ENCODE measurements at places on chromosomes 5 and 9.
A peak's percentile ranks its signal among the peaks of the same experiment; 100 is the strongest.

DNA sequence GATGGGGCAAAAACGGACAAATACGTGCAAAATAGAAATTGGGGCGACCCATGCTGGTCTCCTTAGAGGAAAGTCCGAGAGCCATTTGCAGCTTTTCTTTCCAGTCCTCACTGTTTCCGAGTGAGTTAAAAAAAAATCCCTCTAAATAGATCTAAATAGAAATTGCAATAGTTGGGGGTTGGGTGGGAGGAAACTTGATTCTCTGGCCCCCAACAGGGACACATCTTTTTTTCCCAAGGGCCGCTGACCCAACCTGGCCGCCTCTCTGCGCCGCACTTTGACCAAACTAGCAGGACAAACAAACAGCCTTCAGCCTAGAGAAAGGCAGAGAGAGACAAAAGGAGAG lies 2.8 kb upstream of the NKX2-5 start:
- no peak for DNase-seq

GRCh38 chr5:145829708-145830361 lies 5.3 kb downstream of the PRELID2 start:
- DNase-seq, result peak; percentile 5

DNA sequence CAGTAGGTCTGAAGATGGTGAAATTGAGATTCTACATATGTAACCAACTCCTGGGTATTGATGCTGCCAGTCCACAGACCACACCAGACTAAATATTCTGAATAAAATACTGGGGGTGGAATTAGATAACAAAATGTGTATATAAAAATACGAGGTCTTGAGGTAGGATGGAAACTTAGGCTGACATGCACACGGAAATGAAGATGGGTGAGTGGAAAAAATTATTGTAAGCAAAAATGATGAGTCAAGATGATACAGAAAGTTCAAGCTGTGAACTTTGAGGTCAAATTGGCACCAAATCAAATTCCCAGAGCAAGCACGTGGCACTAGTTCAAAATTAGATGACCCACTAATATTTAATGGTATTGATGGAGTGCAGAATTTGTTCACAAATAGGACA lies 713.4 kb upstream of the ACO1 start:
- no peak for DNase-seq

DNA sequence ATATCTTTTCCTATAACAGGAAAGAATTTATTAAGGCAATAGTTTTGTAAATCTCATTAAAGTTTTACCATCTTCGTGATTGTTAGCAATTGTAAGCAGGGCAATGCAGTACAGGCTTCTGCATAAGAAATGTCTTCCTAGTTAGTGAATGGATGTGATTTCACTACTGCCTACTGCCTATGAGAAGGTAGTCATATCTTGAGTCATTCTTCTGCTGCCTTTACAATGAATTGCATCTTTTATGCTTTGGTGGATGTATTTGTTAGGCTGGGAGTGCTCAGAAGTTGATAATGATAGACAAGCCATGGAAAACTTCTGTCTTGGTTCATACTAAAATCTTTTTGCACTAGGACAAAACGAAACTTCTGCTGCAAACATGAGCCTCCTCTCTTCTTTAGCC lies 128.0 kb downstream of the ADAMTSL1 start:
- no peak for DNase-seq

GRCh38 chr9:136923881-136924280 lies 20.7 kb downstream of the FBXW5 start:
- no peak for DNase-seq

DNA sequence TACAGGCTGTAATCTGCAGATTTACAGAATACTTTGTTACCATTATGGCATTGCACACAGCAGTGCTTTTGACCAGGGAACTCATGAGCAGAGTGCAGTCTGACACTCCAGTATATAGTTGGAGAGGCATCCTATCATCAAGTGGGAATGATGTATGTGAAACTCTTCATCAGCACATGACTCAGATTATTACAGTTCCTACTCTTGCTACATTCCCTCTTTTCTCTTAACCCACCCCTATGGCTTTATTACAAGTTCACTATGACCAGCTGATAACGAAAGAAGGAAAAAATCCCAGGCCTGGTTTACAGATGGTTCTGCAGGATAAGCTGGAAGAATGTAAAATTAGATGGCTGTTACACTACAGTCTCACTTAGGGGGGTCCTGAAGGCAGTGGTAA lies 385.9 kb downstream of the RASEF start:
- DNase-seq, result no peak

- no peak for DNase-seq
Observed at GRCh38 chr9:35522187-35522586, 32.3 kb downstream of the RUSC2 start.

DNA sequence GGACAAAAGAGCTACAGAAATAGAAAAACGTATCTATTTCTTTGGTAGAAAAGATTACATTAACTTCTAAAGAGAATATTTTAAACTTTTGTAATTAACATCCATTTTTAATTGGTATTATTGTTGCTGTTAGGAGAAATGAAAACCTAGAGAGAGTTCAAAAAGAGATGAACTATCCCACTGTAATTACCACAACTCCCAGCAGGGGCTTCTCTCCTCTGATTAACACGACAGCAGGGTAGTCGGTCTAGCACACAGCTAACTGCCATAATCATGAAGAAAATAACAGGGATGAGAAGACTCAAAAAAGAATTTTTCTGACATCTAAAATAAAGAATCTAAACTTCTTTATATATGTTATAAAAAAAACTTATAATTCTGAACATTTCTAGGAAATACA lies 86.2 kb upstream of the CDH9 start:
- no peak for DNase-seq

DNA sequence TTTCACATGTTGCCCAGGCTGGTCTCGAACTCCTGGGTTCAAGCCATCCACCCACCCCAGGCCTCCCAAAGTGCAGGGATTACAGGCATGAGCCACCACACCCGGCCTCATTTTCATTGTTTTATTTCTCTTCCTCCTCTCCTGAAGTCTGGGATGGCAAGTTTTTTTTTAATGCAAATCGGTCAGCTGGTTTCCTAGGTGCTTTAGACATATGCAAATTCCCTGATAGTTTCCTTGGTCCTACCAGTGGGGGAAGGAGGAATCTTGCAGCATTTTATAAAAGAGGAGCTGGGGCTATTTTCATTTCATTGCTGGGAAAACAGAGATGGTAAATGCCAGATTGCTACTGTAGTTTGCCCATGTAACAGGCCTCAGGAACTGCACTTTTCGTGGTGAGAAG lies 179.4 kb downstream of the ACTL7B start:
- DNase-seq, result no peak

DNA sequence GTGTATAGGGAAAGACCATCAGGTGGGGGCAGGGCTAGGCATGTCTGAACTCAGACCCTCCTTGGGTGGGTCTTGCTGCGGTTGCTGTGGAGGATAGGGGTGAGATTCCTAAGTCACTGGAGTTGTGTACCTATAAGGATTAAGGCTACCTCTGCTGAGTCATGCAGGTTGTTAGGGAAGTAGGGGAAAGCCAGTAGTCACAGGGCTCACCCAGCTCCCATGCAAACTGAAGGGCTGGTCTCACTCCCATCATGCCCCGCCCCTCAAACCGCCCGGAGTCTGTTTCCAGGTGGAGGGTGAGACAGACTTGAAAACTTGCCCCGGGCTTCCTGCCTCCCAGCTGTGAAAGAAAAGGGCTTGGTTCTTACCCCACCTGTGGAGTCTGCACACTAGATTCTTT lies 161.8 kb downstream of the CAVIN4 start:
- no peak for DNase-seq

DNA sequence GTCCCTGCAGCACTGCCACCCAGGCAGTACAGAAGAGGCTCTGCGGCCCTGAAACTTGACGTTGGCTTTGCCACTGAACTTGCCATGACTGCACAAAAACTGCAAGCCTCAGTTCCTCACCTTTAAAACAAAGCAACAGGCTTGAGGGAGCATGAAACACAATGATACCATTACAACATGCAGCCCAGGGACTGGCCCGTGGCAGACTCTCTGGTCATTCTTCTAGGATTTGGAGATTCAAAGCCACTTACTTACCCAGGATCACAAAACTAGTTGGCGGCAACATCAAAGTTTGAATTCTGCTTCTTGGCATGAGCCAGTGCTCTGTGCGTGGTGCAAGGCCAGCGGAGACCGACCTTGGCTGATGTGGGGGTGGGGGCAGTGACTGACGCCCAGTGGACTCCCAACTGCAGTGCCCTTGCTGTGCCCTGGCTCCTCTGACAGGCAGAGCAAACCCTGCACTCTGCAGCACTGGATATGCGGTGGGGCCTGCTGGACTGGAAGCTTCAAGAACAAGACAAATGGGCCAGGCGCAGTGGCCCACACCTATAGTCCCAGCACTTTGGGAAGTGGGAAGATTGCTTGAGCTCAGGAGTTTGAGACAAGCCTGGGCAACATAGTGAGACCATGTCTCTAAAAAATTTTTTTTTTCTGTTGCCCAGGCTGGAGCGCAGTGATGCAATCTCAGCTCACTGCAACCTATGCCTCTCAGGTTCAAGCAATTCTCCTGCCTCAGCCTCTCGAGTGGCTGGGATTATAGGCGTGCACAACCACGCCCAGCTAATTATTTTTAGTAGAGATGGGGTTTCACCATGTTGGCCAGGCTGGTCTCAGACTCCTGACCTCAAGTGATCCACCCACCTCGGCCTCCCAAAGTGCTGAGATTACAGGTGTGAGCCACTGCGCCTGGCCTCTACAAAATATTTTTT lies 18.9 kb downstream of the SQSTM1 start:
- no peak for DNase-seq

DNA sequence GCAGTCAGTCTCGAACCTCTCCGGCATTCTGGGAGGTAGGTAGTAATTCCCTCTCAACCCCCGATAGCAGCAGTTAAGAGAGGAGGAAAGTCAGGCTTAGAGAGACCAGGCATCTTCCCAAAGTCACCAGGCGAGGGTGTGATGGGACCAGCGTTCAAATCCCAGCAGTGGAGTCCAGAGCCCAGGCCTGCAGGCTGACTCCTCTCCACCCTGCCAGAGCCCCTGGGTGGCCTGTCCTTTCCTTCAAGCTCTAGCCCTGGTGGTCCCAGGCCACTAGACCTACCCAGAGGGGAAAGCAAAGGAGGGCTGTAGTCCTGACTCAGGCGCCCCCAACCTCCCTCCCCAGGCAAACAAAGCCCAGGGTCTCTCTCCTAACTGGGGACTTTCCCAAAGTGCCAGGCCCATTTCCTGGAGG lies 4.2 kb upstream of the NR5A1 start:
- DNase-seq, result no peak

DNA sequence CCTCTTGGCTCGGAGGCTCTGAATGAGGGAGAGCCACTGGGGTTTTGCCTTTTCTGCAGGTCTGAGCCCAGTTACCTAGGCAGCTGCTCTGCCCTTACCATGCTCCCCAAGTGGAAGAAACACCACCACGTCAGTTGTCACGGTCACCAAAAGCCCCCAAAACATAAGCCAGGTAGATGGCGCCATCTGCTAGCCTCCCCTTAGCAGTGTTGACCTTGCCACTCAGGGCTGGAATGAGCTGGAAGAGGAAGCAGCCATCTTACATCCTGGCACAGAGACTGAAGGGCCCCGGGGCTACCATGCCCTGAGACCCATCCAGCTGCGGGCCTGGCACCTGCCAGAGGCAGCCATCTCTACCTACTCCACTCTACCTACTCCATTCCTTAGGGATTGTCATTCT lies 7.4 kb downstream of the ZER1 start:
- no peak for DNase-seq

GRCh38 chr9:38027714-38028113 lies 41.3 kb downstream of the SHB start:
- DNase-seq, result no peak

DNA sequence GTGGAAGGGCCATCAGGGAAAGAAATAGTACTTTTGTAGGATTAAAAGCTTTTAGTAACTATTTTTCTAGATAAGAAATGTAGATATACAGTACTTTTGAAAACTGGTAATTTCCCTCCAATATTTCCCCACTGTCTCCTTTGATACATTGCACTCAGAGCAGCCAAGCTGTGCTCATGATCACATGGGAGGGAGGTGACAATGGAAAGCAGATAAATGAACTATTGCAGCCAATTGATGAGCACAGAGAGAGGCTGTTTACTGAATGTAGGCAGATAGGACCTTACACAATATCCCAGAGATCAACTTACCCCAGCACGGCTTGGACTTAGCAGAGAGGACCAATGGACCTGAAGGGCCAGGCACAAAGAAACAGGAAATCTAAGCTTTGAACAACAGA lies 178.0 kb upstream of the NREP start:
- DNase-seq, result no peak

DNA sequence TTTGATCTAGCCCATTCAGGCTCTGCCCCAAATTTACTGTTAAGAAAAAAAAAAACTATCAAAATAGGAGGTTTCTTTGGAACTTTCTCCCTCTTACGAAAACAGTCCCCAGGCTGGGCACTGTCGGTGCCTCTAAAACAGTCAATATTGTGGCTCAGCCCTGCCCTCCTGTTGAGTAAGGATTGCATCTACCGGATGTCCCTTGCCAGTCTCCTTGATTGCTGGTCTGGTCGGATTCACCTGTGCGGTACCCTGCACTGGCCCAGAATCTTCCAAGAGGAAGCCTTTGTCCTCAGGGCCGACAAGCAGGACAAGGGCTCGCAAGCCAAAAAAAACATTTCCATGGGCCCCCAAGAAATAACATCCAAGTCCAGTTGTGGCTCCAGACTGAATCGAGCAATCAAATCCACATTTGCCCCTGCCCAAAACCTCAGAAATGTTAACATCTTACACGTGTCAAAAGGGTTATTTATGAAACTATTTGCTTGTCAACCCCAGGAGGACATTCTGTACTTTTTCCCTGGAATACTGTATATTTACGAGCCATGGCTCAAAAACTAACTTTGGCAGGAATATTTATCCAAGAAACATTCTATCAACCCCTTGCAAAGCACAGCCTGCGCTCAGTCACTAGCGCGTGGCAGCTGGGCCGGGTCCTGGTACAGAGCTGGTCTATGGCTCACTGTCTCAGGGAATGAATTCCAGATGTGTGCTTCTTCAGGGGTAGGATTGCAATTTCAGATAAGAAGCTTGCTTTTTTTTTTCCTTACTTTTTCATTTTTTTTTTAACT lies 129.2 kb upstream of the ADRA1B start:
- peak; percentile 62 for DNase-seq

DNA sequence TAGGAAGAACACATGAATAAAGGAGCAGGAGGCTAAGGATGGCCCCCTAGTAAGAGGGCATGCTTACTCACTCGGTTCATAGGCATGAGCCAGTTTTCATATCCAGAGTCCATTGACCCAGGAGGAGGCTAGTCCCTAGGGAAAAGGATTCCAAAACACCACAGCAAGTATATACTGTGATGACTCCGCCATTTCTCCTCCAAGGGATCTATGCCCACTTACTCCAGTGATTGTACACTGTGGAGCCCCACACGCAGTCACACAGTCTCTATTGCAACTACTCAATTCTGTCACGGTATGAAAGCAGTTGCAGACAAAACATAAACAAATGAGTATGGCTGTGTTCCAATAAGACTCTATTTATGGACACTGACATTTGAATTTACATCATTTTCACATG lies 117.7 kb upstream of the ALDH1B1 start:
- no peak for DNase-seq

- no peak for DNase-seq
Observed at GRCh38 chr5:126987271-126987899, 43.0 kb downstream of the MARCHF3 start.

- DNase-seq, result no peak
Observed at GRCh38 chr5:125612776-125613175, 810.4 kb upstream of the GRAMD2B start.

GRCh38 chr5:144141585-144141984 lies 28.9 kb downstream of the YIPF5 start:
- DNase-seq, result no peak

Data from brain pericyte (primary cell).